ENCODE measurements at places on chromosomes 1 and 21.

- peak; percentile 34 for DNase-seq
These were observed 190.1 kb downstream of the HIVEP3 start for GRCh38 chr1:41728403-41729202.

DNA sequence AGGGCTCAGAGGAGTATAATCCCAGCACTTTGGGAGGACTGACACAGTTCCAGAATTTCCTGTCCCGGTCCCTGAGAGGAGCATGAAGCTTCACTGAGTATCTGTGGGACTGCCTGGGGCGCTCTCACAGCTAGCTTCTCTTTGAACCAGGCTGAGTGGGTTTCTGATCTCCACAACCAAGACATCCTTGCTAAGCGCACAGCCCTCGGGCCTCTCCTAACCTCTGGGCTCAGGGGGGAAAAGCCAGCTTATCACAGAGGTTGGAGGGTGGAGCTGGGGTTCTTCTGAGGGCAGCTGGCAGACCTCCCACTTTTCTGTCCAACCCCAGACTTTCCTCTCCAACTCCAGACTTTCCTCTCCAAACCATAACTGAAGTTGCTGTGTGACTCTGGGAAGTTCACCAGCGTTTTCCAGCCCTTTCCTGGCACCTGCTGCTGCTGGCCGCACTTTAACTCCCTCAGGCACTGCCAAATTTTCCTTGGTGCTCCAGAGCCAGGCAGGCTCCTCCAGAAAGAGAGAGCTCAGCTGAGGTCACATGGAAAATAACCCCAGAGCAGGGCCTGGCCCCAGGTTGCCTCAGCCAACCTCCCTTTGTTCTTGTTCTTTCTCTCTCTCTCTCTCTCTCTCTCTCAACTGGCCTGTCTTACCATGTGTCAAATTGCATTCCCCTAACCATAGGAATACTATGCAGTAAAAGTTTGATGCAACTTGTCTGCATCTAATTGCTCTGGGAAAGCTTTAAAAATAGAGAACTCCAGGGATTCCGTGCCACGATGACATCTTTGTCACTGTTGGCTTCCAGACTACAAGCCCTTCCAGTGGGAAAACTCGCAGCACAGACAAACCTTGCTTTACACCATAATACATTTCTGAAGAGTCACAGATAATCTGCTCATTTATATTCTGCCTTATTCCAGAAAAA, 49.5 kb downstream of the OLFML2B start:
- DNase-seq, result no peak

DNA sequence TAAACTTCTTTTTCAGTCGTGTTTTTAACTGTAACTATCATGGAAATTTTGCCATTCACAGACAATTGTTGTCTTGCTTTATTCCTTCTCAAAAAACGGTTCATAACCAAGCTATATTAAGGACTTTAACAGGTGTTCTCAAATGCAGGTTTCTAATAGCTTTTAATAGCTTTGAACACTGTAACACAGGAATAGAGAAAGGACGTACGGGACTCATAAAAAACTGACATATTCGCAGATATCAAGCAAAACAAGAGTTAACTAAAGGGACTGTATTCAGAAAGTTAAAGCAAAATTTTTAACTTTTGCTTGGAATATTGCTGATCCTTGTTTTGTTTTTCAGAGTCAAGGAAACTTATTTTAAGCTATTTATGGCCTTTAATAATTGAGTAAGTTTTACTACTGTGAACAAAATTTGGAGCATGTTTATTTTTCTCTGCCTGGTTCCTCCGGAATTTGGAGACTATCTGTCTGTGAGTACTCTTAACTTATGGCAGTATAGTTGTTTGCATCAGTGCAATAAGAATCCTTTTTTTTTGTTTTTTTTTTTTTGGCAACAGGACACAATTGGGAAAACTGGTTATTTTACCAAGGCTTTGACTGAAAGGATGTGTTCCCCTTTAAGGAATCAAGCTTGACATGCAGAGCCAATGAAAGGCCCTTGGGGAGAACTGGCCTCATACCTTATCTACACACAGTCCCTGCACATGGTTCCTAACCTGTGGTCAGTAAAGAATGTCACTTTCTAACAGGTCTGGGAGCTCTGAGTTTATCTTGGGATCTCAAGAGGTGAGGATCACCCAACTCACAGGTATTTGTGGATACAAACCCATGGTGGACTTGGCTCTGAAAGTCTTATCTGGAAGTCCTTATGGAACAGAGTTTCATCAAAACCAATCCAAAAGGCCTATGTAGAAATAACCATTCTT, 5.8 kb upstream of the CD46 start:
- no peak for DNase-seq

GRCh38 chr1:235631816-235632215, 17.8 kb downstream of the GNG4 start:
- no peak for DNase-seq

DNA sequence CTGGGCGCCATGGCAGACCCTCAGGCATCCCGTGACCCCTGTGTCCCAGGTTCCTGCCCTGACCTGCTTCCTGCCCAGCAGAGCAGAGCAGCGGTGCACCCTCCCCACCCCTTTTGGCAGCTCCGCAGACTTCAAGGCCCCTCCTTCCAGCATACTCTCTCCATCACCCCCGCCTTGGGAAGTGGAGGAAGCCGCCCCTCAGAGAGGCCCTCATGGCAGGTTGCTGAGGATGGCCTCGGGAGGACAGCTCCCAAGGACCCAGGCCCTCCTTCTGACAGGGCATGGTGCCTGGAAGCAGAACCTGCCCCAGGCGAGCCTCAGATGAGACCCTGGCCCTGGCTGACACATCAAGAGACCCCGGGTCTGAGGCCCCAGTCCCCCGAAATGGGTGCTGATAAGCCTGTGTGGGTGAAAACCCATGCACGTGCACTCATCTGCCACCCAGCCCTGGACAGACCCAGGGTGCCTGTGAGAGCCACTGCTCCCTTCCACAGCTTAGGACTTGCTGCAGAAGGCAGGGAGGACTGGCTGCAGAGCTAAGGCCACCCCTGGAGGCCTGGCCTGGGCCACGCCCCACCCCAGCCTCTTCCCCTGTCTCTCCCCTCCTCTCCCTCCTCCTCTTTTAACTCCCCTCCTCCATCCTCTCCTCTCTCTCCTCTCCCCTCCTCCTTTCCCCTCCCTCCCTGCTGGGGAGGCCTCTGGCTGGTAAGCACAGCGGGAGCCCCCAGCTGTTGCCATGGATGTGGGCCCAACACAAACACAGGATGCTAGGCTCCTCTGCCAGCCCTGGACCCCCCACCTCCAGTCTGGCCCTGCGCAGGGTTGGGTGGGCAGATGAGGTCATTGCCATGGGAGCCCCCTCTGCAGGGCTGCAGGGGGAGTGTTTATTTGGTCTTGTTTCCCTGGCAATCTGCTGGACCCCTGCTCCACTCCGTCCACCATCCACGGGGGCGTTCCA, 33.7 kb downstream of the WNT9A start:
- no peak for DNase-seq

DNA sequence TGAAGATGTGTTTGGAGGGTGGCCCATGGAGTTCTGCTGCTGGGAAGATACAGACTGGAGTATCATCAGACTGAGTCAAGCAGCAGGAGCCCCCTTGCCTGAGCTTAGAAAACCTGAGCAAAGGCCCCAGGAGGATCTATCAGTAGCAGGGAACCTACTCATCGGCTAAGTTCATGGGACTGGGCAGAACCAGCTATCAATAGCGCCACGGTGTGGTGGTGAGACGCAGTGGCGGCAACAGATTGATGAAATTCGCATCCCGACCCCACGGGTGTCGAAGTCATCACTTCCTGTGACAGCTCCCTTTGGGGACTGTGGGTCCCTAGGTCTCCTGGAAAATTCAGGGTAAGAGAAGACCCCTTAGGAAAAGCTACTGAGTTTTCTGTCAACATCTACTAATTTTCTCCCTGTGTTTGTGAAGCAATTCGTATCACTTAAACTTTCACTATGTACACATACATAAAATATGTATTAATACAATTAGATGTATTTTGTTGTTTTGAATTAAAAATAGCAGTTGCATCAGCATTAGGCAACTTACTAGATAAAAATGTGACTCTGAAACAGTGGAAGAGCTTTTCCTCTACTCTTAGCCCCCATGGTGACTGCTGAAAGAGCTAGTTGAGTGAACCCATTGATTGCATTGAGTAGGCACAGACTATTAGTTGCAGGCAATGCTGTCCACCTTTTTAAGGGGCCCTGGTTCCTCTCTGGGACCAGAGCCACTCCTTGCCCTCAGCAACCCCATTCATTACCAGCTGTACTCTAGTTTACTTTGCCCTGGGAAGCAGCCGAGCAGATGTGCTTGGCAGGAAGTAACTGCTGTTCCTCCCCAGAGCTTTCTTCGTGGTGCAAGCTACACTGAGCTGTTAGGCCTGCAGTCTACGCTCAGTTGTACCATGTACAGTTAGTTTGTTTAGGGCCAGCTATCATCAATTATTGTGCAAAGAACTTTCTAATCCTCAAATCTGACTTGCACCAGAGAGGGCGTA, 7.3 kb upstream of the CACNA1S start:
- DNase-seq, result no peak

- no peak for DNase-seq
These were observed 15.1 kb upstream of the KCNA3 start for GRCh38 chr1:110689868-110690267.

DNA sequence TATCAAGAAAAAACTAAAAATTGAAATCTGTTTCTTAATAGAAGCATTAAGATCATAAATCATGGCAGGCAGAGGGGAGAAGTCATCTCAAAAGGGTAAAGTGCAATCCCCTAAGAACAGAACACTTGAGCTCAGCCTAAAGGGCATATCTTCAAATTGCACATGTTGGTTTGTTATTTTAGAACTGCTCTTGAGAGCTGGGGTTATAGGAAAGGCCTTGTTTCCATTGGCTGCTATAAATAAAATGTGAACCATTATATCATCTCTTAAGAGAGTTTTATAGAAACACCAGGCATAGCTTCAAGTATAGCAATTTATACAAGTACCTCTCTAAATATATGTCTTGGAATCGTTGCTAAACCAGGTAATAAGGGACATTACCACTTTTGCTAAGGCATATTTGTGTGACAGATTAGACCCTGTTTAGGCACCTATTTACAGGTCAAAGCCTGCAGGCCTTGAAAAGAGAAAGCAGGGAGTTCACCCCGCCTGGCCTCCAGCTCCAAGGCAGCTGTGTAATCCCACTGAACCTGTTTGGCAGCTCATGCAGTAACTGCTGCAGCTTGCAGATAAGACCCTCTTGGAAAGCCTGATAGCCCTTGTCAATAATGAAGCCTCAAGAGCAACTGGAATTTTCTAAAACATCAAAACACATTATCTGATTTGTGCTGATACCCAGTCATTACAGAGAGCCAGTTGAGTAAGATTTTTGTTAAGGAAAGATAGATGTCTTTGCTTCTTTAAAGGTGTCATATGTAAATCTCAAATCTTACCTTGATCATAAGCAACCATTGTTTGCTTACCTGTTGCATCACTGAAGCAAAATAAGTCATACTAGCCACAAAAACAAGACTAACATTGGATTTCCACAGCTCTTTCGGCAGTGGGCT, 24.2 kb upstream of the SYDE2 start:
- no peak for DNase-seq

DNA sequence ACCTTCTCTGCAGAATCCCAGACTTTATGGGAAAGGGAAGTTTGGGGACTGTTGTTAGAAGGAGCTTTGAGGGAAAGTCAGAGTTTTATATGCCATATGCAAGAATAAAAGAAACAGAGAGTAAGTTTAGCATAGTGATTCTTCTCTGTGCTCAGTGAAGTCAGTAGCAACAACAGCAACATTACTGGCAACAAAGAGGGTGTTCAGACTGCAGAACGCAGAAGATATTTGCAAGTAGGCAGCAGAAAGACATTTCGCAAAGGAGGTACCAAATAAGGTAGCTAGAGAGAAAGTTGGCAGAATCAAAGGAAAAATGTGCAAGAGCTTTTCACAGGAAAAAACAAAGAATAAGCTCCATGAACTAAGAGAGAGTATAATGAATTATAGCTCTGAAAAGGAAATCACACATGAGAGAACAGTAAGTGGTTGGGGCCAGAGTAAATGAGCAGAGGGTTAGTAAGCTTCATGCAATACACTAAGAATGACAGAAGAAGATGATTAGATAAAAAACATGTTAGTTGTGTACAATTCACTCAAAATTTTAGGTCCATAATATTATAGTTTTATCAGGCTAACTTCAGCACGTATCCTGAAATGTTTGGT, 98.1 kb downstream of the NEGR1 start:
- no peak for DNase-seq
